ENCODE measurements at places on chromosomes 6 and 20. TPM values are rescaled to one million over a fixed set of nuclear protein-coding genes. Genes with fewer than 3 reads are reported as not detected.
A peak's percentile ranks its signal among the peaks of the same experiment; 100 is the strongest.

GRCh38 chr20:33629979-33630378 is 32.1 kb upstream of the C20orf144 start:
- no peak for DNase-seq

DNA sequence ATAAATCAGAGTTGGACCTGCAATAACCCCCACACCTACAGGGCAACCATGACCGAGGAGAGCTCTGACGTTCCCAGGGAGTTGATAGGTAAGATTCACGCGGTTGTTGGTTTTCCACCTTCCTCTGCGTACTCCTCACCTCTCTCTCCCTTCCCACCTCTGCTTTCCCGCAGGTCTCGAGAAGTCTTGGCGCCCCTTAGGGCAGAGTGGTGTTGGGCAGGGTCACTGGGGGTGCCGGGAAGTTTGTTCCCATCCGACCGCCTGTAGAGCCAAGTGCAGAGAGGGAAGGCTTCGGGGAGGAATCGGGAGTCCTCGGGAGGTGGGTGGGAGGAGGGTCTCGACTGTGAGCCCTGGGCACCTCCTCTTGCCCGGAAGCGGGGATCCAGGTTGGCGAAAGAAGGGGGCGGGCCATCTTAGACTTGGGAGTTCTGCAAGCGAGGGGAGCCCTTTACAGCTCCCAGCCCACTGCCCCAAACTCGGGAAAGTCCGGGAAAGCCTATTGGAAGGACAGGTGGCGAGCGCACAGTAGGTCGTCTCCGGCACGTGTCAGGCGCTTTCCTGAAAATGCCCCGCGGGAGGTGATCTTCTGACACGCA is 672 bp downstream of the CARMIL1 start:
- peak; percentile 52 for DNase-seq

DNA sequence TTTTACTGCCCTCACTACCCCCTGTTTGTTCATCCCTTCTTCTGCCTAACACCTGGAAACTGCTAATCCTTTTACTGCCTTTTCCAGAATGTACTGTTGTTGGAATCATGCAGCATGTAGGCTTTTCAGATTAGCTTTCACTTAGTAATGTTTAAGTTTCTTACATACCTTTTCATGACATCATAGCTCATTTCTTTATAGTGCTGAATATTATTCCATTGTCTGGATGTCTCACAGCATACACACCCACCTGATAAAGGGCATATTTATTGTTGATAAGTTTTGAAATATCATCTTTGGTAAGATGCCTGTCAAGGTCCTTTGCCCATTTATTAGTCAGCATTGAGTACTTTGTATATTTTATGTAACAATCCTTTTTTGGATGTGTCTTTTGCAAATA is 588.2 kb upstream of the NRSN1 start:
- no peak for DNase-seq

DNA sequence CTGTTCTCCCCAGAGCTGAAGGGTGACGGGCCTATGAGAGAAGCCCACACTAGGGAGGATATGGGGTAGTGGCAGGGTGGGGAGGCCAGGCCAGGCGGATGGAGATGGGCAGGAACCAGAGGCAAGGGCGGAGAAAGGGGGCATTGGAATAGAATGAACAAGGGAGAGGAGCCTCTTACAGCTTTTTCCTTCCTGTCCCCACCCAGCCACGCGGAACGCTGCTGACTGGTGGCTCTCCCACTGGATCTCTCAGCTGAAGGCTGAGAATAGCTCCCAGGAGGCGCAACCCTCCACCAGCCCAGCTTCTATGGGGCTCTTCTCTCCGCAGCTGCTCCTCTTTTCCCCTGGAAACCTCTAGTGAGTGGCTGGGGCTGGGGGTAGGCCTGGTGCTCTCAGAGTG is 10.8 kb downstream of the DLK2 start:
- DNase-seq = no peak

DNA sequence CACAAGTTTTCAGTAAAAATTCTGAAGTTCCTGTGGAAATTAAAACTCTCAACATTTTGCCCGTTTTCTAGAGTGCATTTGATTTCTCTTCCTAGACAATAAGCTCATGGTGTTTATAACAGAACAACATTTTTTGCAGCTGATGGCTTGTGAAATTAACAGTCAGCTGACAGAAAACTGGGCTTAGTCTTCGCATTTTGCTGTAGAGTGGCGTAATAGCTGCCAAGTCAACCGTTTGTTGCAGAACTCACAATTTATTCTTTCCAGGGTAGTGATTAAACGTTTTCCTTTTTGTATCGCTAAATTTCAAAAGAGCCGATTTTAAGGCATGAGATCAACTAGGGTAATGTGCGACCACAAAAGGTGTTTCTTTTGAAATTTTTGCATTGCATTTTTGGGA is 1.4 kb downstream of the SPO11 start:
- DNase-seq = no peak

- no peak for DNase-seq
Observed at GRCh38 chr20:47334022-47334551, 22.4 kb downstream of the ZMYND8 start.

DNA sequence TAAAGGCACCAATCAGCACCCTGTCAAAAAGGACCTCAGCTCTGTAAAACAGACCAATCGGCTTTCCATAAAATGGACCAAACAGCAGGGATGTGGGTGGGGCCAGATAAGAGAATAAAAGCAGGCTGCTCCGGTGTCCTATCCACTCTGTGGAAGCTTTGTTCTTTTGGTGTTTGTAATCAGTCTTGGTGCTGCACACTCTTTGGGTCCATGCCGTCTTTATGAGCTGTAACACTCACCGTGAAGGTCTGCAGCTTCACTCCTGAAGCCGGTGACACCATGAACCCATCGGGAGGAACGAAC is 7.3 kb upstream of the PXDC1 start:
- DNase-seq = no peak

- no peak for DNase-seq
Observed at GRCh38 chr6:684831-685636, 7.9 kb downstream of the EXOC2 start.

DNA sequence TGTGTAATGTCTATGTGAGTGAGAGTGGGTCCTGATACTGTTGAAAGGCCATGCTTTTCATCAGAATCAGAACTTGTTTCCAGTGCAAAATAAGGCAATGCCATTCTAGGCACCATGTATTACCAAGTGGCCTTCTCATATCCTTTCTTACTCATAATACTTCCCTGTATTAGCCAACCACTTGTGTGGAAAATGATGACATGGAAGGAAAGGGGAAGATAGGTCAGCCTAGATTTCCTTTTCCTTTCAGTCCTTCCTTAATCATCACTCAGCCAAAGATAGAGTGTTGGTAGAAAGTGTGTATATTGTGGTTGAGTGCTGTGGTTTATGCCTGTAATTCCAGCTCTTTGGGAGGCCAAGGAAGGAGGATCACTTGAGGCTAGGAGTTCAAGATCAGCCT is 158.6 kb upstream of the PREP start:
- DNase-seq = no peak

- DNase-seq = no peak
Observed at GRCh38 chr20:15913391-15914025, 659.7 kb downstream of the KIF16B start.

- DNase-seq = no peak
Observed at GRCh38 chr6:118548136-118548535, at the start of gene PLN. Gene PLN, plus strand, starts transcription at chr6:118548296. Its CDS starts 10,626 bp downstream, at chr6:118558922.

The SLC17A3 gene
- total RNA-seq = not detected
